ENCODE measurements at places on chromosomes 7 and 10.

- DNase-seq = no peak
- no peaks in the 10 kb centered on the region for H3K27me3 ChIP-seq
- H3K4me3 ChIP-seq = no peak overlapping the region
- no peaks in the 10 kb centered on the region for H3K4me1 ChIP-seq
- no peak overlapping the region for H3K27ac ChIP-seq
These were observed 34.4 kb upstream of the ETV1 start for GRCh38 chr7:14023838-14024237.

DNA sequence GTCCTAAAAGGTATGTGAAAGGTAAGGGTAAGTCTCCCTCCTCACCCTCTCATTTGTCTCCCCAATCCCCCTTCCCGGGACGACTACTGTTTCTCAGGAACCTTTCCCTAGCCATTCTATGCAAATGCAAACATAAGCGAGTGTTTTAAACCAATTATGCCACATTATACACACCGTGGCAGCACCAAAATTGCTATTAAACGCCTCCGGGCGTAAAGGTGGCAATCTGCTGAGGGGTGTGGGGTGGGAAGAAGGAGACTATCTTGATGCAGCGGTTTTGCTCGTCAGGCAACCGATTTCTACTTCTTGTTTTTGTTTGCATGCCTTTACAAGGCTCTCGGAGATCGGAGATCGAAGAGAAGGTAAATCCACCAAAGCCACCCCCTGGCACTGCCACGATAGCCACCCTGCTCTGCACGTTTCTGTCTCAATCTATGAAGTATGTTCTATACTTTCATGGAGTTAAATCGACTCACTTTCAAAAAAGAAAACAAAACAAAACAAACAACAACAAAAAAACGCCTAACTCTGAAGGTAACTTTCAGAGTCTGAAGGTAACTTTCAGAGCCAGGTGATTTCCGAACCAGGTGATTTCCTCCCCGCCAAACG, 46.0 kb upstream of the CDK1 start:
- peaks cover 25% of the 10 kb centered on the region for H3K27me3 ChIP-seq
- peak overlapping the region; percentile 77 for H3K4me3 ChIP-seq
- peaks cover 19% of the 10 kb centered on the region for H3K4me1 ChIP-seq
- no peak for DNase-seq

DNA sequence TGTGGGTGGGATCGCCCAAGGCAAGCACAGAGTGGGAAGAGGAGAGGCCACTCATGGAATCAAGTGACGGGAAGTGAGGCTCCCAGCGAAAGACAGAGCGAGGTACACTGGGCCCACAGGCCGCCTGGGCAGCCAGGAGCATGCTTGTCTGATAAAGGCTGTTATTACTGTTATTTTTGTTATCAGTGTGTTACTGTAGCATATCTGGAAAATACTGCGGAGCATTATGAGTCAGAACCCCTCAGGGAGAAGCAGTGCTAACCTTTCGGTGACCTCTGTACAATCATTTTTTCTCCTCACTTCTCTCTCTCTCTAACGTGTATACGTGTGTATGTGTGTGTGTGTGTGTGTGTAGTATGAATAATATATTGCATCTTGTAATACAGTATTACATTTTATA, 3.8 kb upstream of the TCERG1L start:
- peaks cover 38% of the 10 kb centered on the region for H3K27me3 ChIP-seq
- DNase-seq = no peak
- H3K27ac ChIP-seq = no peak overlapping the region

DNA sequence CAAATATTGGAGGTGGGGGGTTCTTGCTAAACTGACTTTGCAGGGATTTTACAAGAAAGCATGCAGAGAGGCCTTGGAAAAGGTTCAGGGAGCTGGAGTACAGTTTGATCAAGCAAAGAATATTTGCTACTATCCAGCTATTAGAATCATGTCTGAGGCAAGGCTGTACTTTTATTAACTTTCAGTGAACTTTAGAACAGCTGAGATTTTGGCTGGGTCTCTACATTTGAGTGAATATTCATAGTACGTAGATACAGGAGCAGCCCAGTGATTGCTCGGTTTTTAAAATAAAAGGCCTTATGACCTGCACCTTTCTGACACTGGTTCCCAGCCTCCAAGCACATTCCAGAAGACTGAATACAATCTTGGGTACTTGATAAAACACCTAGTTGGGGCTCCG, 496.8 kb upstream of the AKR1E2 start:
- H3K4me1 ChIP-seq = no peaks in the 10 kb centered on the region
- H3K36me3 ChIP-seq = no peaks in the 10 kb centered on the region
- DNase-seq = no peak
- no peaks in the 10 kb centered on the region for H3K27me3 ChIP-seq
- no peak overlapping the region for H3K4me3 ChIP-seq

DNA sequence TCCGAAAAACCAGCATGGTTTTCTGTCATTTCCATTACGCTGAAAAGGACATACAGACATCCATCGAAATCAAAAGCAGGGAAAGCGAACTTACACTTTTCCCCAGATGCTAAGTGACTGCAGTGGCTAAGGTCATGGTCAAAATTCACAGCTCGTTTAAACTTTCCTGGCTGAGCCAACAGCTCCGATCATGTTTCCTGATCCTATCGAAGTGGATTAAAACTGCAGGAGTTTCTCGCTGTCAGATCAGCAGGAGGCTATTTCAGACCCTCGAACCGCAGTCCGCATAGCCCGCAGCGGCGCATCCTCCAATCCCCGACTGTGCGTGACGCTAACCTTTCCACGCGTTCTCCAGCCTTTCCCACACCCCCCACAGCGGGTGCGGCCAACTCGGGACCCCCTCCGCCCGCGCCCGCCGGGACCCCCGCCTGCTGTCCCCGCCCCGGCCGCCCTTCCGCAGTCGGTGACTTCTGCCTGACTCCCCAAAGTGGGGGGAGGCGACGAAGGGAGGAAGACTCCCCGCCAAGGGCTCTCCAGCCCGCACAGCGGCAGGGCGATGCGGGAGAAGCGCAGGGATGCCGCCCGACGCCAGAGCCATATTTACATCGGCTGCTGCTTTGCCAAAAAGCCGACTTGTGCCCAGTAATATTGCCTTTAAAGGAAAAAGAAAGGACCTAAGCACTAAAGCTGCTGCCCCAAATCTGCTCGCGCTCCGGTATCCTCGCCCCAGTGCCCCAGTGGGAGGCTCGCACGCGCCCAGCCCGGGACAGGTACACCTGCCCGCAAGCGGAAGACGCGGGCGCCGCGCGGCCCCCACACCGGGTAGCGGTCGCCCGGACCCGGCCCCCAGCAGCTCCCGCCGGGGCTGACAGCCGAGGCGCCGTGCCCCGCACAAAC, 1.2 kb downstream of the PIP4K2A start:
- H3K36me3 ChIP-seq = peaks cover 5% of the 10 kb centered on the region
- H3K27me3 ChIP-seq = no peaks in the 10 kb centered on the region
- peak overlapping the region; percentile 90 for H3K27ac ChIP-seq
- H3K4me3 ChIP-seq = peak overlapping the region; percentile 88

DNA sequence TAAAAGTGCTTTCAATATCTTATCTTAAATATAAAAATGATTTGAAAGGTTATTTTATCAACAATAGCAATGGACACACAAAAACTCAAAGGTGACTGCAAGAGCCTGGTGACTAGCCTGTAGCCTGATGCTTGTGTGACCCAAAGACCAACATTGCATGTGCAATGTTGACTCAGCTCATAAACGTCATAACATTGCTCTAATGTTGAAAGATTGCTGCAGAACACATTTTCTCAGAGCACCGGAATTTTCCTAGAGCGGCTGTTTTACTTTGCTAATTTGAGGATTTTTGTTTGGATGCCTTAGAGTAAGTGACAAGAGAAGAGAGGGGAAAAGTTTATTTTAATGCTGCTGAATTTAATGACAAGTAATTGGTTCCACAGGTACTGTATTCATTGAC, 107.1 kb downstream of the RAB18 start:
- H3K27ac ChIP-seq = no peak overlapping the region
- no peak for DNase-seq
- H3K27me3 ChIP-seq = no peaks in the 10 kb centered on the region
- H3K36me3 ChIP-seq = no peaks in the 10 kb centered on the region

DNA sequence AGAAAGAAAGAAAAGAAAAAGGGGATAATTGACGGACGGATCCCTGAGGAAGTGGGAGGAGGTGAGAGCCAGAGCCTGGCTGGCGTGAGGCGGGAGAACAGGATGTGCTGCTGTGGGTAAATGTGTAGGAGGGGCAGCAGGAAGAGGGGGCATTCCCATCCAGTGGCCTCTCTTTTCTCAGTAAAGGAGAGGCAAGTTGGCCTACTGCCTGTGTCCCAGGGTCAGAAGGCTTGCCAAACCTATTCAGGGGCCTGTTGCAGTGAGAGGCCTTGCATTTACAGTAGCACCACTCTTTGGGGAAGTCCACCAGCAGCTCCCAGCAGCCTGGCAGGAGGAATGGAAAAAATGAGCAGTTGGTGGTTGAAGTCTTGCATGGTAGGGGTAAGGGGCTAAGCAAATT, 26.6 kb upstream of the ASCC1 start:
- H3K36me3 ChIP-seq = peaks cover 3% of the 10 kb centered on the region
- peaks cover 71% of the 10 kb centered on the region for H3K4me1 ChIP-seq
- H3K4me3 ChIP-seq = peak overlapping the region; percentile 40
- peak; percentile 48 for DNase-seq
- peak overlapping the region; percentile 87 for H3K27ac ChIP-seq

DNA sequence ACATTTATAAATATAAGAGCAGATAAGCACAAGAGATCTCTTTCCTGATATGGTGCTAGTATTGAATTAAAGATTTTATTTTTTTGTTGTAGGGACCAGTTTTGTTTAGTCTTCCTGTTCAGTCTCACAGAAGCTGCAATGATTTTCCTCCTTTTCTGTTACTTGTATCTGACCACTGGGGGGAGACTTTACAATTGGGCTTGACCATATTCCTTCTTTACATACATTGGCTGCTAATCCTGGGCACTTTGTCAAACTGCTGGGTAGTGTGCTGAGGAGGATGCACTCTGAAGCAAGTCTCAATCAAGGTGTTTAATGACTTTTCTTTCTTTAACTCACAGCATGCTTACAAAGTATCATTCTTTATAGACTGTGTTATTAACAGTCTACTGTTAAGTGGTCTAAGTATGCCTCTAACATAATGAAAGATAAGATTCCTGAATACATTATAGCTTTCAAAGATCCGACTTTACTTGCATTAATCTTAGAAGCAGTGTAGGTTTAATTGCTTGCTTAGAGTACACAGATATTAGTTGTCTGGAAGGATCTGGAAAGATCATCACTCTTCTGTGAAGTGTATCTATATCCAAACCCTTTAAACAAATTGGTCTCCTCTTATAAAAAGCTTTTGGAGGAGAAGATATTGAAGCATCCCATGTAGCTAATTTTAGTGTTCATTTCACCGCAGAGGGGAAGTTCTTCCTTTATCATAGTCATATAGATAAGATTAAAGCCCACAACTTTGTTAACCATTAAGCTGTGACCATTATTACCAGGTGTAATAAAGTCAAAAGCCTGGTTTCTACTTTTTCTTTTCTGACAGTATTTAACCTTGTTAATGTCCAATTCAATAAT, 3.1 kb downstream of the PALS2 start:
- H3K36me3 ChIP-seq = peaks cover 3% of the 10 kb centered on the region
- H3K4me1 ChIP-seq = peaks cover 69% of the 10 kb centered on the region
- H3K27ac ChIP-seq = no peak overlapping the region
- H3K27me3 ChIP-seq = peaks cover 9% of the 10 kb centered on the region
- DNase-seq = no peak
- no peak overlapping the region for H3K4me3 ChIP-seq

- no peak overlapping the region for H3K4me3 ChIP-seq
- H3K4me1 ChIP-seq = no peaks in the 10 kb centered on the region
- H3K27ac ChIP-seq = no peak overlapping the region
- H3K27me3 ChIP-seq = peaks cover 8% of the 10 kb centered on the region
- DNase-seq = no peak
These were observed 50.0 kb upstream of the ABLIM1 start for GRCh38 chr10:114708084-114708483.

DNA sequence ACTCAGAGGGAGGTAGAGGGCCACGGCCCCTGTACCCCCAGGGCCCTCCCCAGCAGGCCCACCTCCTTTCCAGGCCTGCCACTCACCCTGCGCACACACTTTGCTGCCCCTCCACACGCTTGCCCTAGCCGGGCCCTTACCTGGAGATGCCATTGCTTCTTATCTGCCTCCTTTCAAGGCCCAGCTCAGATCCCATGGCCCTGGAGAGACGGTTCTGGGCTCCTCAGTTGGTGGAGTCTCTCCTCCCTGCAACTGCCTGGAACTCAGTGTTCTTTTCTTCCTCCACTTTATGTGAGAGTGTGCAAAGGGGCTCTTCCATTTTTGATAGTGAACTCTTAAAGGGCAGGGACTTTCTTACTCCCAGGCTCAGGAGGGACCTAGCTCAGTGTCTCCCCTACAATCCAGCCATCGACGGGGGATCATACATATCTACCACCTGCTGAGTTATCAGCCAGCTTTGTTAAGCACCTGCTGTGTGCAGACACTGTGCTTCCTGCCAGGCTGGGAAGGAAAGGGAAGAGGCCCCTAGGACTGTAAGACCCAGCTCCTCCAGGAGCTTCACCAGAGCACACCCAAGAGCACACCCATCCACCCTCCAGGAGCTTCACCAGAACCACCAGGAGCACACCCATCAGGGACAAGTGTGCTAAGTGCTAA, 89.3 kb upstream of the MACROH2A2 start:
- peaks cover 3% of the 10 kb centered on the region for H3K27me3 ChIP-seq
- no peak overlapping the region for H3K4me3 ChIP-seq
- H3K4me1 ChIP-seq = peaks cover 2% of the 10 kb centered on the region
- no peak for DNase-seq
- H3K27ac ChIP-seq = no peak overlapping the region
- no peaks in the 10 kb centered on the region for H3K36me3 ChIP-seq

DNA sequence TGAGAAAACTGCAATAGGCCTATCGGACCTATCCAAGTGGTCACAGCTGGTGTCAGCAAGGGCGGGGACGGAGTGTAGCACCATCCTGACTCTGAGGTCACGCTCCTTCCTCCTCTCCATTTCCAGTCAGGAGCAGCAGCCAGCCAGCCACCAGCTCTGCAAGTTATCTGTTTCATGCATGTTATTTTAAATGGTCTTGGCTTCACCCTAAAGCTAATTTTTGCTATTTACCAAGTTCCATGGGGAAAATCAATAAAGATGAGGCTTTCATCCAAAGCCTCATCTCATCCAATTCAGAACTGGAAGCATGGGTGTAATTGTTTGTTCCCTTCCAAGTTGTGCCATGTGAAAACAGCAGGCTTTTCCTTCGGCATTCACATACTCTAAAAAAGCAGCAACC, 49.3 kb downstream of the ICA1 start:
- no peak for DNase-seq
- peaks cover 4% of the 10 kb centered on the region for H3K4me1 ChIP-seq
- no peak overlapping the region for H3K27ac ChIP-seq

DNA sequence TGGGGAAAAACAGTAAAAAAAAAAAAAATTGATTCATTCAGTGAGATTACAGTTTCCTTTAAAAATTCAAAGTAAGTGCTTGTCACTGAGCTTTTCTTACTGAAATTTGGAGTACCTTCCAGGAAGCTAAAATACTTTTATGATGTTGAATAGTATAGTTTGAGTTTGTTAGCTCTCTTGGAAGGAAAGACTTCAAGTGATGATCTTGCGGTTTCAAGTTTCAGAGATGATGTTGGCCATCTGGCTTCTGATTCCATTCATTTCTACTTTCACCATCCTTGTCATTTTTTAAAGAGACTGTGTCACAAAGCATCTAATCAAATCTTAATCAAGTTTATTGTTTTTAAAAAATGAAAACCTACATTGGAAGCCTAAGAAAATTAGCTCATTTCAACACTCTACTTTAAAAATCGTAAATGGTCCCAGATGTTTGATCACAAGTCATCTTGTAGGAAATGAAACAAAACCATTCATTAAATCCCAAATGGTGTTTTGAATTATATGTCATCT, 4.9 kb upstream of the HERPUD2 start:
- peaks cover 5% of the 10 kb centered on the region for H3K36me3 ChIP-seq
- peak overlapping the region; percentile 81 for H3K27ac ChIP-seq
- peaks cover 43% of the 10 kb centered on the region for H3K4me1 ChIP-seq
- peak overlapping the region; percentile 30 for H3K4me3 ChIP-seq
- no peaks in the 10 kb centered on the region for H3K27me3 ChIP-seq

Data from activated naive CD8-positive, alpha-beta T cell treated with anti-CD3 and anti-CD28 coated beads, Interleukin-2, amount 50 U/mL, for 24 hours (primary cell).